NCI-H82 (cell line): ENCODE measurements at places on chromosomes 3 and 15.

- peak; percentile 42 for DNase-seq
Observed at GRCh38 chr3:123372686-123373473, 76.0 kb downstream of the ADCY5 start.

- DNase-seq: no peak
Observed at GRCh38 chr3:100968932-100969906, 24.0 kb downstream of the ABI3BP start.

GRCh38 chr3:155651489-155652218 is 93.2 kb downstream of the PLCH1 start:
- DNase-seq: no peak

- no peak for DNase-seq
Observed at GRCh38 chr3:11844891-11845290, 1.8 kb downstream of the TAMM41 start.

- DNase-seq: peak; percentile 69
Observed at GRCh38 chr15:42494998-42495360, 455 bp upstream of the SNAP23 start.

GRCh38 chr3:49647741-49648140 is 26.4 kb upstream of the APEH start:
- no peak for DNase-seq

DNA sequence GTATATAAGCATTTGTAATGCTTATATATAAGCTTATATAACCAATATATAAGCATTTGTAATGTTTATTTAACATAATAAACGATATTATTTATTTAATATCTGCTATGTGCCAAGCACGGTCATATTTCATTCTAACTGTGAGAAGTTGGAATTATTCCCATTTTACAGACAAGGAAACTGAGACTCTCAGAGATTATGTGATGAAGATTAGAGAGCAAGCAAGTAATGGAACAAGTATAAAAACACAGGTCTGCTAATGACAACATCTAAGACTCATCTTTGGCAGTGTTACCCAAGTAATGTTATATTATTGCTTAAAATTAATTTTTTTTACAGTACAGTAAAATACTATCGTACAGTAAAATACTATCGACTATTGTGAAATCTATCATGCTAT is 4.4 kb downstream of the ATOSA start:
- no peak for DNase-seq

DNA sequence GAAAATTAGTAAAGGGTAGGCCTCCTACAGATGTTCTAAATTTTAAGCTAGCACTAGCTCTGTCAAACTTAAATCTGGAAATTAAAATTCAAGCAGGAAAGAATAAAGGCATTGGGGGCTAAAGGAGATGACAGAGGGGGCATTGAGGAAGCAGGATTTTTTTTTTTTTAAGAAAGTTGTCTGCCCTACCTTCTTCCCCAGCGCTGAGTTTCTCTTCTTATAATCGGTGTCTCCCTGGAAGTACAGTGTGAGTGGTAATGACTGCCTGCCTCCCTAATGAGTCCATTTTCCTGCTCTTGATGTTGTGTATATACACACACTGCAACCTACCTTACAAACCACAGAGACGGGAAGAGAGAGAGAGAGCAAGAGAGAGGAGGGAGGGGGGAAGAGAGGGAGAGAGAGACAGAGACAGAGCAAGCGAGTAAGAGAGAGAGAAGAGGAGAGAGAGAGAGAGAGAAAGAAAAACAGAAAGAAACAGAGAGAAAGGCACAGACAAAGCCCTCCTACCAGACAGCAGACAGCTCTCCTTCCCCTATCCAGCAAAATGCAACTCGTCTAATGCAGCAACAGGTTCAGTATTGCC is 47.0 kb downstream of the ZBTB20 start:
- peak; percentile 46 for DNase-seq

DNA sequence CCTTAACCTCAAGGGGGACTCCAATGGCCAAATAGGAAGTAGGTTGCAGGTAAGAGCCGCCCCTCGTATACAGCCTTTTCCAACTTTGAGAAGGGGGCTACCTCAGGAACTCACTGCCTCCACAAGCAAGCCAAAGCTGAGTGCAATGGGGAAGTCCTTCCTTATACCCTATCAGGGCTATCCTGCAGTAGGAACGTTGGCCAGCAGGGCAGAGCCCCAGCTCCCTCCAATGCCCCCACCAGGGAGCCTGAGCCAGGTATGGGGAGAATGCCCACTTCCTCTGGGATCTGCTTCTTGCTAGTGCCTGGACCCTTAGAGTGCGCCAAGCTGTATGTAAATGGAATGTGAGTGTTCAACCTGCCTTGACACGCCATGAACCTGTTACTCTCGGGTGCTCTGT is 16.3 kb downstream of the CACNA2D2 start:
- no peak for DNase-seq

- DNase-seq: no peak
Observed at GRCh38 chr3:105398437-105398836, 31.7 kb downstream of the ALCAM start.

DNA sequence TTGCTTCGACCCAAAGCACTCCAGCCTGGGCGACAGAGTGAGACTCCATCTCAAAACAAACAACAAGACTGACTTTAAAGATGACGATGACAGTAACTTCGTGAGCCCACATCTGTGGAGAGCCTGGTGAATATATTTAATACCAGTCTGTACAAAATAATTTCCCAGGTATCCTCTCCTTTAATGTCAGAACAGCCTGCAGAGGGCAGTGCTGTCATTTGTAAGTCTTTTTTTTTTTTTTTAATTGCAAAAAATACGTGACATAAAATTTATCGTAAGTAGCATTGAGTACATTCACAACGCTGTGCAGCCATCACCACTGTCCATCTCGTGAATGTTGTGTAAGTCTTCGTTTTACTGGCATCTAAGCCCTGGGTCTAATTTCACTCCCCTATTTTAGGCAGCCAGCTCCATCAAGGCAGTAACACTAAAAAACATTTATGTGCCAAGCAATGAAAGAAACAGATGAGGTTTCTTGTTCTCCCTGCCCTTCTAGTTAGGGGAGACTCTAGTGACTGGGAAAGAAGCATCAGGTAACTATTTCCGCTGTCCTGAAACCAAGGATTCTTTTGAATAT is 1.4 kb downstream of the HTD2 start:
- peak; percentile 54 for DNase-seq

GRCh38 chr3:133595341-133595740 is 21.9 kb downstream of the CDV3 start:
- DNase-seq: no peak

DNA sequence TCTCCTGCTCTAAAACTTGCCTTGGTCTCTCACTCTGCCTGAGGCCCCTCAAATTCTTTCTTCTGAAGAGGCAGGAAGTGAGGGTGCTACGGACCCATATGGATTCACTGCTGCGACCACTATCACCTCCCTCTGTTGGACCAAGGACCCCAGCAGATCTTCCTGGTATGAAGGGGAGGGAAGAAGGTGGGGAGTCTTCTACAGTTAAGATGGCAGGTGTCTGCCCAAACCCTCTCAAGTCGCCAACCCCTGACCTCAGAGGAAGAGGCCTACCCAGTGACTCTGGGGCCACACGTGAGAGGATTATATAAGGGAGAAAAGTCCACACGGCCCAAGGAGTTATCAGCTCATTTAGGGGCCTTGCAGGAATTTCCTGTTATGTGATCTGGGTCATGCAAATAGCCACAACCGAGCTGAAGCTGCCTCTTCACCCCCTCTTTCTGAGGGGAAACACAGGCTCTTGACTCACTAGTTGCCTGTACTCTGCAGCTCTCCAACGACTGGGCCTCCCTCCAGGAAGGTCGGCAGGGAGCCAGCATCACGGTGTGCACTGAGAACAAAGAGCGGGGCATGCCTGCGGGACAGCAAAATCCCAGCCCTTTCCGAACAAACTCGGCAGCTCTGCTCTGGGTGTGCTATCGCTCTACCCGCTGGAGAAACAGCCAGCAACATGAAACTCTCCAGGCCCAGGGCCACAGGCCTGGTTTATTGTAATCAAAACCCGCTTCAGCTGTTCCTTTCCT is 116.0 kb downstream of the XXYLT1 start:
- no peak for DNase-seq

GRCh38 chr15:29885183-29885582 is 62.9 kb upstream of the TJP1 start:
- no peak for DNase-seq

- peak; percentile 35 for DNase-seq
Observed at GRCh38 chr3:127853681-127854080, 31.4 kb upstream of the MGLL start.

DNA sequence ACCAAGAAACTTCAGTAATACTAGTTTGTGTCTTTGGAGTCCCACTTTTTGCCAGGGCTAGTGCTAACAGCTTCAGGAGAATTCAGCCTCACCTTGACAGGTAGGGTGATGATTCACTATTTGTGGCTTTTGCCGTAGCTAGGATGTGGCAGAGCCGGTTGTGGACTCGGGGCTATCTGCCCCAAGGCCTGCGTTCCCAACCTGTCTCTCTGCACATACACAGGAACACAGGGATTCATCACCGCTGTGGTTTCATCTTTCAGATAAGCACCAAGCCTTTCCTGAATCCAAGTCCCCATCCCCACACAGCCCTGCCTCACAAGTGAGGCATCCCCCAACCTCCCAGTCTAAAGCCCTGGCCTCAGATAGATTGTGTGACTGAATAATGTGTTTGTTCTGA is 45.2 kb upstream of the POLG start:
- DNase-seq: peak; percentile 30

DNA sequence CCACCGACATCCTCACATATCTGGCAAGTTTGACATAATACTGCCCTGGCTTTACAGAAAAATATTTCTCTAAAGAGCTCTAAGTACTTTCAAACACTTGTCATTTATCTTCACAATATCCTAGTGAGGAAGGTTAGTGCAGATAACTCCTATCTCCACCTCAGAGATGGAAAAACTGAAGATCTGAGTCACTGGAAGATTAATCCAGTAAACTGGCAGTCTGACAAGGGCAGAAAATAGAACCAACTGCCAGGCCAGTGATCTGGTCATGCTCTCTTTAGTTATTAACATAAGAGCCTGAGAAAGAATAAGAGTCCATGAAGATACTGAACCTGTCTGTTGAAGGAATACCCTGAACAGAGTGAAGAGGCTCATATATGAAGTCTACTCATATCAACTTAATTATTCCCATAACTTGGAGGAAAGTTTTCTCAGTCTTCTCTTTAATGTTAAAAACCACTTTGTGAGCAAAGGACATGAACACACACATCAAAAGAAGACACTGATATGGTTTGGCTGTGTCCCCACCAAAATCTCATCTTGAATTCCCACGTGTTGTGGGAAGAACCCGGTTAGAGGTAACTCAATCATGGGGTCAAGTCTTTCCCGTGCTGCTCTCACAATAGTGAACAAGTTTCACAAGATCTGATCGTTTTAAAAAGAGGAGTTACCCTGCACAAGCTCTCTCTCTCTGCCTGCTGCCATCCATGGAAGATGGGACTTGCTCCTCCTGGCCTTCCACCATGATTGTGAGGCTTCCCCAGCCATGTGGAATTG is 61.4 kb downstream of the GOLIM4 start:
- DNase-seq: no peak

- DNase-seq: no peak
Observed at GRCh38 chr15:39598958-39599845, 18.3 kb downstream of the THBS1 start.

GRCh38 chr3:70464876-70465275 is 152.4 kb upstream of the MDFIC2 start:
- no peak for DNase-seq

- DNase-seq: no peak
Observed at GRCh38 chr15:90762109-90762508, 45.0 kb downstream of the BLM start.

DNA sequence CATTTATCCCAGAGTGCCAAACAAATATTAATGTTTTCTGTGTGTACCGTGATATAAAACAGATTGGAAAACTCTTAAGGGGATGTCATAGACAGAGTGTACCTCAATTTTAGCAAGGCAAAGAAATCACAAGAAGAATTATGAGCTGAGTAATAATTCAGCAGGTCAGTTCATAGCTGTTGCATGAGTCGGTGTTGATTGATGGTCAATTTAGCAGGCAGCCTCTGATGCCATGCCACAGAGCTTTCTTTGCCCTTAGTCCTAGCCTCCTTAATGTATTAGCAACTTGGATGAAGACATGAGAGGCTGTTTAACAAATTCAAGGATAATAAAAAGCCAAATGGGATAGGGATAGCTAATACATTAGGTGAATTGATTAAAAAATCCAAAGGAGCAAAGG is 6.8 kb downstream of the SLC35A5 start:
- DNase-seq: no peak

DNA sequence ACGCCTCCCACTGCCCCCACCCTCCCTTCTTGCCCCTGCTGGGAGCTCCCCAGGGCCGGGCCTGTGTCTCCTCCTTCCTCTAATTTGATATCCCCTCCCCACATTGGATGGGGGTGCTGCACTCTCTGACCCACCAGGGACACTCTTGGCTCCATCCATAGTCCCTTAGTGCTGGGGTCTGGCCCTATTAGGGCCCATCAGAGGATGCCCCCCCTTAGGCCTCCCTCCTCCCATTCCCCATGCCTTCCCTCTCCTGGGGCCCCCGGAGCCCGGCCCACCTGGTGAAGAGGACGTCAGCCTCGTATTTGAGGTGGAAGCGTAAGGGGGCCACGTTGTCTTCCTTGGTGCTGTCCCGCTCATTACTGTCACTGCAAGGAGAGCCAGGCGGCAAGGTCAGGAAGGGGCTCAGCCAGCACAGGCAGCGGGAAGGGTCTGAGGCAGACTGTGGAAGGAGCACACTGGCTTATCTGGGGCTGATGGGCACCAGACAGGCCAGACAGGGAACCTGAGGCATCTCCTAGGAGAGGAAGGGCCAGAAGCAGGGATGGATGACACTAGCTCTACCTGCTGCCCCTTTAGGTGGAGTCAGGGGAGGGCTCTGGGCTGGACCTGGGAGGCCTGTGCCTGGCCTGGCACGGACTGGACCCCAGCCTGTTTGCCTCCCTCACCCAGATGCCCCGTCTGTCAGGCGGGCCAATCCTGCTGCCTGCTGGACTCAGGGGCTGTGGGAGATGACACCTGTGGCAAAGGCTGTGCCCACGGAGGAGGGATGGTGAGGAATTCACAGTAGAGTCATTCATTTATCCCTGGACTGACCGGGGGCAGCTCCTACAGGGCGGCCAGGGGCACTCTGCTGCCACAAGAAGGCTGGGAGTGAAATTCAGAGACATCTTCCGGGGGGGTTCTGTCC is 36.2 kb downstream of the FEM1B start:
- DNase-seq: no peak

DNA sequence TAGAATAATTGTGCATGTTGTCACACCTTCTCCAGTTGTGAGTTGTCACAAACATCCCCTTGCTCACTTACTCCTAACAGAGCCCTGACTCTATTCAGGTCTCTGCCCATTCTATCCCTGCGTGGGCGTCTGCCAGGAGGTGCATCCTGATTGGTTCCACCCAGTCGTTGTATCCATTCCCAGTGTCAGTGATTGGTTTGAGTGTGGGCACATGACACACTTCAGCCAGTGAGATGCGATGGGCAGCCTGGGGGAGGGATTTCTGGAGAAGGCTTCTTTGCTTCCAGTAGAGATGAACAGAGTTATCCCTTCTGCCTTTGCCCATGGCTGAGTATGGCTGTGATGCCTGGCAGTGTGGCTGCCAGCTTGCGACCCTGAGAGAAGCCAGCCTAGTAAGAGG is 18.7 kb downstream of the PXYLP1 start:
- no peak for DNase-seq
